Heart right ventricle (tissue), 16 donors: ENCODE measurements at places on chromosomes 16 and 17. TPM values are rescaled to one million over a fixed set of nuclear protein-coding genes. Genes with fewer than 3 reads are reported as not detected.

- peaks cover 16% of the 10 kb centered on the region for H3K4me1 ChIP-seq
- no peaks in the 10 kb centered on the region for H3K27me3 ChIP-seq
- DNase-seq: no peak
- peaks cover 62% of the 10 kb centered on the region for H3K36me3 ChIP-seq
- no peak overlapping the region for H3K27ac ChIP-seq
- no peak overlapping the region for H3K4me3 ChIP-seq
These were observed 82.7 kb upstream of the PLCG2 start for GRCh38 chr16:81696166-81696960.

- H3K36me3 ChIP-seq: no peaks in the 10 kb centered on the region
- DNase-seq: peak; percentile 79
- H3K4me1 ChIP-seq: peaks cover 55% of the 10 kb centered on the region
- peaks cover 52% of the 10 kb centered on the region for H3K27me3 ChIP-seq
- H3K27ac ChIP-seq: peak overlapping the region; percentile 88
- H3K4me3 ChIP-seq: peak overlapping the region; percentile 60
These were observed 10.7 kb downstream of the TBX2 start for GRCh38 chr17:61410141-61411010.

Gene KRTAP4-9
- polyA plus RNA-seq: not detected

- H3K4me1 ChIP-seq: peaks cover 21% of the 10 kb centered on the region
- no peaks in the 10 kb centered on the region for H3K27me3 ChIP-seq
These were observed 3.7 kb downstream of the PEMT start for GRCh38 chr17:17587614-17588337.

DNA sequence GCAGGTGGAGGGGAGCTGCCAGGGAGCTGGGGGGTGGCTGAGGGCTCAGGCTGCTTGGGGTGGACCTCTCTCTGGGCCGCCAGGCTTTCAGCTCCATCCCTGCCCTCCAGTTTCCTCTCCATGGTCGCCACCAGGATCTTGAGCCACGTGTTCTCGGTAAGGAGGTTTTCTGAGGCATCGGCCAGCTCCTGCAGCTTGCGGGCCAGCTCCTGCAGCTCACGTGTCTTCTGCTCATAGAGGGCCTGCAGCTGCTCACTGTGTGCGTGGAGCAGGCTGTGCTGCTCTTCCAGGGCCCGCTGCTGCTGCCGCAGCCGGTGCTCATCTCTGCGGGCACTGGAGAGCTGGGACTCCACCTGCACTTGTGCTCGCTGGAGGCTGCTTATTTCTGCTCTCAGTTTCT lies 11.0 kb downstream of the SNN start:
- DNase-seq: no peak
- peaks cover 12% of the 10 kb centered on the region for H3K36me3 ChIP-seq
- H3K4me3 ChIP-seq: no peak overlapping the region
- H3K4me1 ChIP-seq: peaks cover 58% of the 10 kb centered on the region
- H3K27me3 ChIP-seq: no peaks in the 10 kb centered on the region

GRCh38 chr17:12768255-12768654 lies 21.0 kb upstream of the ARHGAP44 start:
- peak; percentile 12 for DNase-seq
- no peaks in the 10 kb centered on the region for H3K4me1 ChIP-seq
- no peaks in the 10 kb centered on the region for H3K36me3 ChIP-seq
- no peak overlapping the region for H3K27ac ChIP-seq
- no peak overlapping the region for H3K4me3 ChIP-seq
- no peaks in the 10 kb centered on the region for H3K27me3 ChIP-seq
